ENCODE measurements at places on chromosomes 3 and 15.

GRCh38 chr15:62850791-62851291 lies 191.7 kb upstream of the TPM1 start:
- DNase-seq = no peak

DNA sequence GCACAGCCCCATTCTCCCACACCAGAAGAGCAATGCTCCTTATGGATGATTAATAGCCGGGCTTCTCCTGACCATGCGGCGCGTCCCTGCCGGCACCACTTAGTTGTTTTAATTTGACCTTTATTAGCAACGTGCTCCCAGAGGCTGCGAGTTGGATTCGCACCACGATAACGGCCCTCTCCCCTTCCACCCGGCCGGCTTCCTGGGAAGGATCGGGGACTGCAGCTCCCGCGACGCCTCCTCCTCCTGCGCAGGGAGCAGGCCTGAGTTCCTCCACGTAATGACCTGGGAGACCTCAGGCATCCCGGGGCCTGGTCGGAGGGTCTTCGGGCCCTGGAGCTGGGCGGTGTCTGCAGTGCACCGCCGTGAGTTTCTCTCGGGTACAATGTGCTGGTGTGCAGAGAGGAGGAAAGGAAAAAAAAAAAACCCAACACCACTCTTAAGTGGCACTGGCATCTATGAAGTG lies 243.3 kb upstream of the TOPAZ1 start:
- no peak for DNase-seq

DNA sequence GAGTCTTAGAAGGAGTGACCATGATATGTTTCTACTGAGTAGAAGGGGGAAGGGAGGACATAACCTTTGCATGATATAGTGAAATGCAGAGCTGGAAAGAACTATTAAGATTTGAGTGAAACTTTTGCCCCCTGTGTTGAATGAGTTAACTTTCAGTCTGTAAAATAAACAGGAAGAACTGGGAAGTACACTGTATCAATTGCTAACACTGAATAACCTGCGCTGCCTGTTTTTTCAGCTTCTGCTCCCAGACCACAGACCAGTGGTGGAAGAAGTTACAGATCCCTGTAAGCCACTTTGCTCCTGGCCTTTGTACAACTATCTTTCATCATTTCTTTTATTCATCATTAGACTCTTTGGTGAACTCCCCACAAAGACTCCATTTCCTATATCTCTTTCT lies 3.6 kb upstream of the LRCH3 start:
- peak; percentile 58 for DNase-seq

GRCh38 chr15:71201477-71201876 lies 86.2 kb downstream of the THSD4 start:
- DNase-seq = no peak

DNA sequence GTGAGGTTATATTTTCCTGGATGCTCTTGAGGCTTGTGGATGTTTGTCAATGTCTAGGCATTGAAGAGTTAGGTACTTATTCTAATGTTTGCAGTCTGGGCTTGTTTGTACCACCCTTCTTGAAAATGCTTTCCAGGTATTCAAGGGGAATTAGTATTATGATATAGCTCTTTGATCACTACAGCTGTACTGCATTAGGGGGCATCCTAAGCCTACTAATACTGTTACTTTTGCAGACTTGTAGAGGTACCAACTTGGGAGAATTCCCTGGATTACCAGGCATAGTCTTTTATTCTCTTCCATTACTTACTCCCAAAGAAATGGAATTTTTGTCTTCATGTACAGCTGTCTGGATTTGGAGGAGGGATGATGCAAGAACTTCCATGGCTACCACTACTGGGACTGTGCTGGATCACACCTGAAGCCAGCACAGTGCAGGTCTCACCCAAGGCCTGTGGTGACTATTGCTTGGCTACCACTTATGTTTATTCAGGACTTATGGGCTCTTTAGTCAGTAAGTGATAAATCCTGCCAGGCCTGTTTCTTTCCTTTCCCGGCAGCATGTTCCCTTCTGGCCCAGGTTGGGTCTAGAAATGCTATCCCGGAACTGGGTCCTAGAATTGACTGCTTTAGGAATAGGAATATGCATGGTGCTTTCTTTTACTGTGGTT lies 402.9 kb downstream of the IL20RB start:
- peak; percentile 26 for DNase-seq

DNA sequence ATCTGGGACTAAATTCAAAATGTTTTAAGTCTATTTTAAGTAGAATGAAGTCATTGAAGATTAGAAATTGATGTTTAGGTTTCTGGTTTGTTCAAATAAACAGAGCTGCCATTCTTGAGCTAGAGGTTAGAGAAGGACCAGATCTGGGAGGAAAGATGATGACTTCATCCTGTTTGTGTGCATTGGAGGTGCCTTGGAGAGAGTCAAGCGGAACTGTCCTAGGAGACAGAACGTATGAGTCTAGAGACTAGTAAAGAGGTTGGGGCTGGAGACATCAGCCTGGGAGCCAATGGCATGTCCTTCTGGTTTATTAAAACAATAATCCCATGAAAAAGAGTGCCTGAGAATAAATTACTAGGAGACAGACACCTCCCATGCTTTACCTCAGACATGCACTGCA lies 303.4 kb downstream of the KBTBD8 start:
- DNase-seq = no peak

DNA sequence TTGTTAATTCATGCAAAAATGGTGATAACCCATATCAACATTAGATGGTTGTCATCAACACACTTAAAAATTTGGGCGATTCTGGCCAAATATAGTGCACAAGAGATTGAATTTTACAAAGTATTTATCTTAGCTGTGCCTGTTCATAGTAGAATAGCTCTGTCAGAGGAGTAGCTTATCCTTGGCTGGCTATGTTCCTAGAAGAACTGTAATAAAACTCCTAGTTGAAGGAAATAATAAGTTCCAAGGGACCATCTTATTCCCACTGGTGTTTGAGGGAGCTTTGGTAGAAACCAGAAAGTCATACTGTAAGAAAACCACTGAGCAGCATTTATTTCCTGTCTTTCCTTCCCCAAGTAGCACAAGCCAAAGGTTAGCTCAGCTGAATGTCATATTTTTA lies 201.8 kb downstream of the GRM7 start:
- DNase-seq = no peak

- no peak for DNase-seq
These were observed 57.3 kb upstream of the OSTN start for GRCh38 chr3:191141728-191142127.

DNA sequence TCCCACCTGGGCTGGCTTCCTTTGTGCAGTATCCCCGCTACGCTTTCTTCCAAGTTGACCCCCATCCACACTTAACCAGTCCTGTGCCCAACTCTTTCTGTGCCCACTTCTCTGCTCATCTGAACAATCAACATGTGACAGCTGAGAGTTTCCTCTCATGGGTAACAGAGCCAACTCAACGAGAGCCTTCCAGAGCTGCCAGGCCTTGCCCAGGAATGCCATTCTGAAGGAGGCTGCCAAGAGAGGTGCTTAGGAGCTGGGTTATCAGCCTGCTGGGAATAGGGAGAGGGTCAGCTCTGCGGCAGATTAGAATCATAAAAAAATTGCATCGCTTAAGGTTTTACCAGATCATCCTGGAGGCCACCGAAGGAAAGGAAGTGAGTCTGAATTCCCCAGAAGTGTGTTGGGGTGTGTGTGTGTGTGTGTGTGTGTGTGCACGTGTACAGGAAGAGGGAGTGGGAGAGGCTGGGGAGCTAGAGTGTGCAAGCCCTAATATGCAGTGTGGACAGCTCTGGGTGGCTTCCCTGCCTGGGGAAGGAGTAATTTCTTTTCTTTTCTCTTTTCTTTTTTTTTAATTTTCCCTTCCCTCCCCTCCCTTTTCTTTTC lies 66.7 kb downstream of the ITGA11 start:
- DNase-seq = no peak

- DNase-seq = no peak
These were observed 10.6 kb upstream of the STT3B start for GRCh38 chr3:31522152-31522551.

DNA sequence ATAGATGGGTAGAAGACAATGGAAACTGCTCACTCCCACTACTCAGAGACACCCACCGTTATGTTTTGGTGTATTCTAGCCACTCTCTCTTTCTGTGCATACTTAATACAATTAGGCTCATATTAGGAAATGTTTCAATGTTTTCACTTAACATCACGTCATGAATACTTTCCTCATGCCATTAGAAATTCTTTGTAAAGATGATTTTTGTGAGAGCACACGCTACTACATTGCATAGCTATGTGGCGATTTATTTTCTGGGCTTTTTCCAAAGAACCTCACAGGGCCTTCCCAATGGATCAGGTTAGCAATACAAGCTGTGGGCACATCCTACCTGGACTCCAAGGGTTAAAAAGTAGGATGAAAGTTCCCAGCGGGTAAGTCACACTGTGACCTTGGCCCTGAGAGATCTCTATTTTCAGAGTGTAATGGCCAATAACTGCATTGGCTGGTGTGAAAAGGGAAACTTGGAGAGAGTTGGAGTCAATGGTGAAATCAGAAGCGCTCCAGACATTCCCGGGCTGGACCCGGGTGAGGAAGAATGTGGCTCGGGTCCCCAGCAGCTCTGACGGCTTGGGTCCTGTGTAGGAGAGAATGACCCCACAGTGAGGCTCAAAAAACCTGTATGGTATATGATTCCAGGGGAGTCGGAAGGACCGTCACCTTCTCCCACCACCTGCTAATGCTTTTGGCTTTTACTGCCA lies 25.8 kb upstream of the TGM5 start:
- DNase-seq = no peak

GRCh38 chr3:45754461-45754860 lies 41.9 kb downstream of the SLC6A20 start:
- no peak for DNase-seq

DNA sequence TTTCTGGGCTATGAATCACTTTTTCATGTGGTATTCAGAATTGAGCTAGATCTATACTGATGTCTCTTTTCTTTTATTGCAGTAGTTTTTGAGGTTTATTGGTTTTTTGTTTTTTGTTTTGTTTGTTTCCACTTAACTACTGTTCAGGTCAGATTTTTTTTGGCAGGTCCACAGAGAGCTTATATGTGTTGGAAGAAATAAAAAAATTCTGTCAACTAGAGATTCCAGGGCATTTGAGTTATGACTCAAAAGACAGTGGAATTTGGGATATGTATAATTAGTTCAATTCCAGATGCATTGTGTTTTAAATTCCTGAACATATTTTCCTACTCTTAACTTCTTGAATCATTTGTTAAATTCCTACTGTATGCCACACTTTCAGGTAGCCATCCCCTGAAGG lies 727.2 kb downstream of the SI start:
- no peak for DNase-seq

GRCh38 chr3:195460091-195460713 lies 17.4 kb upstream of the ACAP2 start:
- no peak for DNase-seq

DNA sequence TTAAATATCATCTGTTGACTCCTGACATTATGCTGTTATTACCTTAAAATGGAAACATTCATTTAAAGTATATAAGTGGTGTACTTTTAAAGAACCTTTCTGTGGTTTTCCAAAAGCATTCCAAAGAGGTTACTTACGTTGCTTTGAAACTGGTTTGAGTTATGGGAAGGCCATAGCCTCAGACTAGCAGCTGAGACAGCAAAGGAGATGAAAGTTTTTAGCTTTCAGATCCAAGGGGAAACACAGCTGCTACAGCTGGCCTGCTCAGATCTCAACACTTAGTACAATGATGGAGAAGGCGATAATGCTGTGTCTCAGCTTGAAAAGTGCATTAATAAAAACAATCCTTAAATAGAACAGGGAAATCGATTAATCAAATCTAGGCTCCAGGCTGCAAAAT lies 921.1 kb downstream of the ROBO1 start:
- DNase-seq = no peak

DNA sequence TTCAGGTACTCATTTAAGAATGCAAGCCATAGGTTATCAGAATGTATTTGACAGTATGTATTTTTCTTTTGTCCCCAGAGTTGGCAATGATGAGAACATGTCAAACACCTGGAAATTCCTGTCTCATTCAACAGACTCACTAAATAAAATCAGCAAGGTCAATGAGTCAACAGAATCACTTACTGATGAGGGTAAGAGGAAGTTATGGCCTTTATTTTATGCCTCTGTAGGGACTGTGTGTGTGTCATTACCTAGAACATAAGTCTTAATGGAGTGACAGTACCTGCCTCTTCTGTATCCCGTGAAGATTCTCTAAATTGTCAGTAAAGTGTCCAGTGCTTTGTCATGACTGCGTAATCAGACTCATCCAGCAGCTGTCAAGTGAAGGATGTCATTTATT lies 77.5 kb downstream of the KLHL25 start:
- DNase-seq = no peak

GRCh38 chr15:82750831-82751180 lies 41.1 kb upstream of the AP3B2 start:
- DNase-seq = no peak

DNA sequence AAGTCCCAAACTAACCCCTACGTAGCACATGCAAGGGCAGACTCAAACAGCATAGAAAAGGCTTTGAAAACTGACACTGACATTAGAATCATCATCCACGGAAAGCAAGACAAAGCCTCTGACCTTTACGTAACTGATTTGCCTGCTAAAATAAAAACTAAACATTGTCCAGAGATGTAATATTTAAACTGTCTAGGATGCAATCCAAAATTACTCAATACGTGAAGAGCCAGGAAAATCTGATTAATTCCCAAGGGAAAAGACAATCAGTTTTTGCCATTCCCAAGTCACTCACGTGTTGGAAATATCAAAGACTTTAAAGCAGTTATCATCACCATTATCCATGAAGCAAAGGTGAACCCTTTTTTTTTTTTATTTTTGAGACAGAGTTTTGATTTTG lies 13.3 kb upstream of the IQCF1 start:
- DNase-seq = no peak

DNA sequence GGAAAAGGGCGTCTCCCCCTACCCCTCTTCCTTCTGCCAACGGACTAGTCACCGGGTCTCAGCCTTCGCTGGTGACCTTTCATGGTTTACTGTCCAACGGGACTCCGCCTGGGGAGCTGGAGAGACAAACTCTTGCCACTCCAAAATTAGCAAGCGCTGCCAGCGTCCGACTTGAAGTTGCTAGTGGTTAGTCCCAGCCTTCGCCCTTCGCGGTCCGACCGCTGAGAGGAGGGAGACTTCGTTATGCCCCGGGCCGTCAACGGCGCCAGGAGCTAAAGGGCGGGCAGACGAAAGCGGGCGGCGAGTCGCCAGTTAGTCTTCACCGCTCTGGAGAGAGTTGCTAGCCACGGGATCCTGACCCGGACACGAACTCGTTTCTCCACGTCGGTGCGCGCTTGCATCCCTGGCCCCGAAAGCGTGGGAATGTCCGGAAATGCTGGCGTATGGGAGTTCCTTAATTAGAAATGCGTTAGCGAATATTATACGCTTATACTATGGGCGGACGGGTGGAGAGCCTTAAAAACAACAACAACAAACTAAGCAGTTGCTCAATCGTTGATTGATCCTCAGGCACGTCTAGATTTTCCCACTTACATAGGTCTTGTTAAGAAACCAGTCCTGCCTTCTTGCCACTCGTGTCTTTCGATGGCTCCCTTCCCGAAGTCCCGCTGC lies 716 bp downstream of the SMC4 start:
- DNase-seq = no peak

DNA sequence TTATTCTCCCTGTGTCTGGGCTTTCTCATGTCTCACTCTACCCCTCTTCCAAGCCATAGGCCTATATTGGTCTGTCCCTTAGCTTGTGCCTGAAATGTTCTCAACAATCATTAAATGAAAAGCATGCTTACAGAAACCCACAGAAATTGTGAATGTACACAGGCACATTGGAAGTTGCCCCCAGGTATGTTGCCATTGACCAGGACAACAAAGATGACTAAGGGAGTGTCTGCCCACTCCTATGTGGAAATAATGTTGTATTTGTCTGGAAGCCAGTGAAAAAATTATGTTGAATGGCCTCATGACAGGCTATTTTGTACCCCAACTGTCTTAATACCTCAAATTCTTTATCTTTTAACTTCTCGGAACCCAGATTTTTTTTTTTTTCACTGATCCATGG lies 102.0 kb downstream of the TPRG1 start:
- DNase-seq = no peak

- no peak for DNase-seq
These were observed 12.4 kb upstream of the PDE8A start for GRCh38 chr15:84969257-84969656.
